NCI-H1417 treated with DMSO at 0.1 percent for 48 hours (cell line): ENCODE measurements at places on chromosomes 2 and 18.
A peak's percentile ranks its signal among the peaks of the same experiment; 100 is the strongest.

- no peak for DNase-seq
Observed at GRCh38 chr2:134900151-134900550, 18.5 kb upstream of the CCNT2 start.

GRCh38 chr2:120246546-120247300 is 5.9 kb upstream of the RALB start:
- DNase-seq = peak; percentile 41

GRCh38 chr2:127081826-127082633 is 24.9 kb downstream of the BIN1 start:
- no peak for DNase-seq

DNA sequence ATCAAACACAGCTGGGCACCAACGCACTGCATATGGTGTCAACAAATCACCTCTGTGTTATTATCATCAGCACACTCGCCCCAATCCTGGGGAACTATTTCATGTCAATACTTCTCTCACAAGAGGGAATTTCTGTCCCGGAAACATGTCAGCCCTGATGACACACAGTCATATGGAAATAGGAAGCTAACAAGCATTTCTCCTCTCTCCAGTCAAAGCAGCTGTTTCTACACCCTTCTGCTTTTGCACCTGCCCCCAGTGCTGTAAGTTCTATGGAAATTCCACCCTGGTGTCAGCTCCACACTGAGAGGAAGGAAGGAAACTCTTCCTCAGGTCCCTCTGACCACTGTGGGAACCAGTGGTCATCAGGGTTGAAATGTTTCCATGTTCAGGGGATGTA is 447.6 kb upstream of the ID2 start:
- no peak for DNase-seq

DNA sequence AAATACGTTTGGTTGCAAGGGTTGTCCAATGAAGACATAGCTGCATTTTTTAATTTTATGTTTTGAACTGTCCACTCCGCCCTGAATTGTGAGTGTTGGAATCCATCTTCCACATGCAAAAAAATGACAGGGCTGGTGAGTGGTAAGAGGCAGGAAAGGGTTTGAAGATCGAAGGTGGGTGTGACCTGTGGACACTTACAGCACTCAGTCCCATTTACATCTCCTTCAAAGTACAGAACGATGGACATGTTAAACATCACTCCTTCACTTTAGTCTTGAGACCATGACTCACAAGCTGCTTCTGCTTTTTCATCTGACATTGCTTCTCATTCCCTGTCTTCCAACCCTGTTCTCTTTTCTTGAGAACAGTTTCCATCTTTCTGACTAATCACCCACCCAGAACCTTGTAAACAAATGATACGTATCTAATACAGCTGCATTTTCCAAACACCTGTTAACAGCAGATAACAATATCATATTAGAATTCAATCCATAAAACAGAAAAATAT is 179.3 kb downstream of the ZNF516 start:
- DNase-seq = no peak

DNA sequence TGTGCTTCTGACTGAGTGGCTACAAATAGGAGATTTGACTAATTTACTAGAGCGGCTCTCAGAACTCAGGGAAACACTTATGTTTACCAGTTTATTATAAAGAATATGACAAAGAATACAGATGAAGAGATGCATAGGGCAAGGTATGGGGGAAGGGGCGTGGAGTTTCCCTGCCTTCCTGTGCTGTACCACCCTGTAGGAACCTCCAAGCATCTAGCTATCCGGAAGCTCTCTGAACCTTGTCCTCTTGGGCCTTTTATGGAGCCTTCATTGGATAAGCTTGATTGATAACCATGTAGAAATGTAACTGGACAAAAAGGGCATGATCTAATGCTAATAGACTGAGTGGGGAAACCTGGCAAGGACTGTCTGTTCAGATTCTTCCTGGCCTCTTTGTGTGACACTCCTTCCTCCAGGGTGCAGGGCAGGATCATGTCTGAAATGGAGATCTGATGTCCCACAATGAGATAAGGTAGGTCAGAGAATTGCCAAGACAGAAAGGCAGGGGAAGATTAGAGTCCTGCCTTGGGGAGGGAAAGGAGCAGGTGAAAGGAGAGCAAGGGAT is 101.8 kb upstream of the NPAS2 start:
- no peak for DNase-seq

- no peak for DNase-seq
Observed at GRCh38 chr2:46701152-46701551, 214.5 kb downstream of the MCFD2 start.

GRCh38 chr2:32633040-32633439 is 5.2 kb downstream of the TTC27 start:
- DNase-seq = no peak

DNA sequence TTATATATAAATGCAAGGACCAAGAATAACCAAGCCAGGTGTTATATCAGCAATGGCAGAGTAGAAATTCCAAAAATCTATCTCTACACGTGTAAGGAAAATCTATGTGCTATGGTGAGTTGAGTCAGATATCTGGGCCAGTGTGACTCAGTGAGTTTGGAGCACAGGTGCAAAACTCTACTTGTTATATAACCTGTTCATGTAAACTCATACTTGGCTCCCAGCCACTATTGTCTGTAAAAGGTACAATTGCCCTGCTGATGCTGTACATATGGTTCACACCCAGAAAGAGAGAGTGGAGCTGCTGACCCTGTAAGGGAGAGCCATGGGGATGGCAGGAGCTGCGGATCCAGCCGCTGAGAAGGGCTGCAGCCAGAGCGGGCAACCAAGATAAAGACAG is 112.0 kb downstream of the TRABD2A start:
- no peak for DNase-seq

GRCh38 chr18:55250768-55251173 is 291.5 kb upstream of the CCDC68 start:
- DNase-seq = no peak

- DNase-seq = no peak
Observed at GRCh38 chr18:38698088-38698487, 1132.5 kb upstream of the CELF4 start.

DNA sequence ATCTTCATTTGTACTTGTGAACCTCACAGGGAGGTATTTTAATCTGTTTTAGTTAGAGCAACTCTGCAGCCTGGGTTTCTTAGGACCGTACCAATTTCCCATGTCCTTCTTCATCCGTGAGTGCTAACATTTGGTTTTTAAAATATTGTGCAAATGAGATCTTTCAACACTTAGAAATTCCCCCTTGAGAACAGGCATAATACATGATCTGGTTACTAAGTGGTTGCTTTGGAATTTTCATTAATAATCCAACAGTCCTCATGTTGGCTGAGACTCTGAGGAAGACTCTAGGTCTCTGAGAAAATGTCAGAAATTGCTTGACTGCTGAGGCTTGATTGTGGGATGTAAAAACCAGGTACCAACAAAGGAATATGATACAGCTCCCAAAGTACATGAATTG is 125.6 kb upstream of the CDCA7 start:
- no peak for DNase-seq
